NCI-H1436 treated with DMSO at 0.1 percent for 48 hours (cell line): ENCODE measurements at places on chromosomes 13 and 19.

DNA sequence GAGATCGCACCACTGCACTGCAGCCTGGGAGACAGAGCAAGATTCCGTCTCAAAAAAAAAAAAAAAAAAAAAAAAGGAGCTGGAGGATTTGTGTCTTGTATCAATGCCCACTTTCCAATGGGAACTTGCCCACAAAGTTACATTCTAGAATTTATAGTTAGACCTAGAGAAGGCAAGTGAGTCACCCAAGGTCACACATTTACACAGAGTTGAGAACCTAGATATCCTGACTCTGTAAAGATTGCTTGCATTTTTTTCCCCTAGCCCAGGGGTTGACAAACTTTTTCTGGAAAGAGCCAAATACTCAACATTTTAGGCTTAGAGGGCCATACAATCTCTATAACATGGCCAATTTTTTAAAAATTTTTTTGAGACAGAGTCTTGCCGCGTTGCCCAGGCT lies 7.7 kb upstream of the BRD4 start:
- DNase-seq = no peak

GRCh38 chr13:85230691-85231093 lies 568.5 kb downstream of the SLITRK6 start:
- no peak for DNase-seq

- DNase-seq = no peak
These were observed 20.8 kb downstream of the ZNF283 start for GRCh38 chr19:43847884-43848283.

DNA sequence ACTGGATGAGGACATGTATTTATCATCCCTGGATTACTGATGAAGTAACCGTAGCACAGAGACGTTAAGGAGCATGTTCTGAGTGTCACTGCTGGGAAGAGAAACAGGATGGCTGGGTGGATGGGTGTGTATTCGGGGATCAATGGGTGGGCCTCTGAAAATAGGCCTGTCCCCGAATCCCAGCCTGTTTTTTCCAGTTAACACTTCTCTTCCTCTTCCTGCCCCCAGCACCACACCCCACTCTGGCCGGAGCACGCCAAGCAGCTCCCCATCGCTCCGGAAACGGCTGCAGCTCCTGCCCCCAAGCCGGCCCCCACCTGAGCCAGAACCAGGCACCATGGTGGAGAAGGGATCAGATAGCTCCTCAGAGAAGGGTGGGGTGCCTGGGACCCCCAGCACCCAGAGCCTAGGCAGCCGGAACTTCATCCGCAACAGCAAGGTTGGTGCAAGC lies 8.8 kb downstream of the GRAMD1A start:
- DNase-seq = no peak

DNA sequence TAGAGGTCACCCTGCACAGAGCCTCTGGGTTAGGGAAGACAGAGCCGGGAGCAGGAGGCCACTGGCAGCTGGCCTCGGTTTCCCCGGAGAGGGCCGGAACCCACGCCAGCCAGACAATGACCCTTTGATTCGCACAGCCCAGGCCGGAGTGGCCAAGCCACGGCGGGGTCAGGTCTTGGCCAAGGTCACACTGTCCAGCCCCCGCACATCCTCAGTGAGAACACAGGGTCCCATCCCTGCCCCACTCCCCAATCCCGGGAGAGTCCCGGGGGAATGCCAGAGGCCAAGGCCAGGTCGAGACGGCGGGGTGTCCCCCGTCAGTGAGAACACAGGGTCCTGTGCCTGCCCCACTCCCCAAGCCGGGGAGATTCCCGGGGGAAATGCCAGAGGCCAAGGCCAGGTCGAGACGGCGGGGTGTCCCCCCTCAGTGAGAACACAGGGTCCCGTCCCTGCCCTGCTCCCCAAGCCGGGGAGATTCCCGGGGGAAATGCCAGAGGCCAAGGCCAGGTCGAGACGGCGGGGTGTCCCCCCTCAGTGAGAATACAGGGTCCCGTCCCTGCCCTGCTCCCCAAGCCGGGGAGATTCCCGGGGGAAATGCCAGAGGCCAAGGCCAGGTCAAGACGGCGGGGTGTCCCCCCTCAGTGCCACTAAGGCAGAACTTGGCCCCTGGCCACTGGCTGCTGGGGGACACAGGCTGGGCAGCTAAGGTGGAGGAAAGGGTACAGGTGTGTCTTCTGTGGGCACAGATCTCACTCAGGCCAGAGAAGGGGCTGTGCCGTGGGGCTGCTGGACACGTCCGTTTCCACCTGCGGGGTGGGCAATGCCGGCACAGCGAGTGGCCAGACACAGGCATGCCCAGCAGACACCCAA lies 1.7 kb upstream of the FSTL3 start:
- no peak for DNase-seq

GRCh38 chr19:28456708-28457320 lies 756.1 kb downstream of the UQCRFS1 start:
- DNase-seq = no peak

DNA sequence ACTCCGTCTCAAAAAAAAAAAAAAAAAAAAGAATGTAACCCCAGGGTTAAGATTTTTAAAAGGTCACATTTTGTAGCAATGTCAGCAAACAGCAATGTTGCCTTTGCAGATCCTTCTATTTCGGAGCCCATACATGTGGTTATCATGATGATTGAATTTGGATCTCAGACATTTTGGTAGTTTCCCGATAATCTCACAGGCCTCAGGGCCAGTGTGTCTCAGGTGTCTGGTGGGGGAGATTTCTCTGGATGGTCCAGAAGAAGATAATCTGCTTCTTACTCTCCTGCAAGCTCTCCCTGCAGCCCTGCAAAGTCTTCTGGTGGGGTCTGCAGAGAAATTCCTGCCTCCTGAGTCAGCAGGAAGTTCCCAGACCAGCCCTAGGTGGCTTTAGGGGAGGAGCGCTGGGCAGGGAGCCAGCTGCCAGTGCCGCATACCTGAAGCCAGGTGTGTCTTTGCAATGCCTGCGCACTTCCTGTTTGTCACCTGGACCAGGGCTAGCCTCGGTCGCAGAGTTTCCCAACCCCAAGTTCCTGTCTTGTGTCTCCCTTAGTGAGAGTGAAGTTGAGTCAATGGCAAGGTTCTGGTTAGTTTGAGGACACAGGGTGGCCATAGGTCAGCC lies 1.4 kb downstream of the SH2D3A start:
- DNase-seq = no peak

DNA sequence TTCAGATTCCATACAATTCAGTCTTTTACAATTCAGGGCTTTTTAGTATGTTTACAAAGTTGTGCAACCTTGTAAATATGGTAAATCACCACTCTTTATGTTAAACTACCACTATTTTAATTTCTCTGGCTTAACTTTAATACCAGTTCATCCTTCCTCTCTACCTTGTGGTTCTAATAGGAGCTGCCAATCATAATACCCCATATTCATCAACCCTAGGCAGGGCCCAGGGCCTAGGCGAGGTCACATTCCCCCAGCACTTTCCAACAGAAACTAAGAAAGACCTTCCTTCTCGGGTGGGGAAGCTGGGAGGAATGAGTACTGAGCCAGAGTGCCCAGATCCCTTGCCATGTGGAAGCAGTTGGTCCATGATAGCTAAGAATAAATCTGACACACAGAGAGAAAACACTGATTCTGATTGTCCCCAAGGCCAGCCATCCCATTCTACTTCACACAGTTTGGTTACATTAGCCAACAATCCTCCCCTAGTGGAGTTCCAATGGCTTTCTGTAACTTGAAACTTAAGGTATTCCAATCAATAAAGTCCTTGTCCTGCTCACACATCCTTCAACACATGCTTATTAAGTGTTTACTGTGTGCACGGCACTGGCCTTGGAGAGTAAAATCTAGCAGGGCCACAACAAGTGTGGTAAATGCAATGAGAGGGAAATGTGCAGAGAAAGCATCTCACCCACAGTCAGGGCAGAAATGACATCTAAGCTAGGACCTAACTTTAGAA lies 76.8 kb downstream of the NUFIP1 start:
- no peak for DNase-seq

GRCh38 chr13:83941701-83942335 lies 59.5 kb upstream of the SLITRK1 start:
- DNase-seq = no peak

DNA sequence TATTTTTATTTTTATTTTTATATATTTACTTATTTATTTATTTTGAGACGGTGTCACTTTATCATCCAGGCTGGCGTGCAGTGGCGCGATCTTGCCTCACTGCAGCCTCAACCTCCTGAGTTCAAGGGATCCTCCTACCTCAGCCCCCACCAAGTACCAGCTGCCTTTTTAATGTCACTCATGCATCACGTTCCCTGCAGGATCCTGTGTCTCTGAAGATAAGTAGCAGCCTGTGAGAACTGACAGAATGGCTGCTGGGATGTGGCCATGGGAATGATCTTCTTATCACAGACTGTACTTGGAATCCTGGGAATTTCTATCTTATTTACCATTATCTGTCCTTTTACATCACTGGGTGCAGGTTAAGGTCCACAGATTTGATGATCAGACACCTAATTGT lies 9.2 kb upstream of the ZNF761 start:
- no peak for DNase-seq

- DNase-seq = no peak
These were observed 350.1 kb downstream of the PCDH9 start for GRCh38 chr13:66879988-66880387.

GRCh38 chr13:36815062-36815461 lies 4.0 kb upstream of the RFXAP start:
- no peak for DNase-seq

GRCh38 chr13:59492030-59492636 lies 671.6 kb downstream of the DIAPH3 start:
- DNase-seq = no peak

- no peak for DNase-seq
These were observed 139.9 kb downstream of the ZAR1L start for GRCh38 chr13:32175307-32175706.

- DNase-seq = no peak
These were observed 361.2 kb downstream of the SUCLA2 start for GRCh38 chr13:47639738-47640447.

DNA sequence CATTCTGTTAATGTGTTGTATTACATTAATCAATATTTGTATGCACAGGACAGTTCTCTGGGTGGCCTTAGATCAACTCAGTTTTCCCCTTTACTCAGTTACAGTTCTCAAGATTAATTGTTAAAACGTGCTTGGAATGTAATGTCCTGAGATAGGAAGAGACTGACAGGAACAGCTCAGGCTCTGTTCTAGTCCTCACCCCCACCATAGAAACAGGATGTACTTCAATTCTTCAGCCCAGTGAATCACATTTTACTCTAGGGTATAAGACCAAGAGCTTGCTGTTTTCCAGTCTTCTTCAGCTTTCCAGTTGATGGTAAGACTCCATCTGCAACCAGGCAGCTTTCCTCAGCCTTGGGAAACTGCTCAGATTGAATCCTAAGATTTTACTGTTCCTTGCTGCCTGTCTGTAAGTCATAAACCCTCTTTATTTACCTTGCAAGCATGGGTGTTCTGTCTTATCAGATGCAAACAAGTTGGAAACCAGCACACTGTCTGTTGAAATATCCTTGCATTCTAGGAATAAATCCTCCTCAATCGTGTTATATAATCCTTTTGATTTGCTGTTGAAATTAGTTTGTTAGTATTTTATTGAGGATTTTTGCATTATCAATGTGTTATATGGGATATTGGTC lies 836.9 kb upstream of the PCDH9 start:
- DNase-seq = no peak

- no peak for DNase-seq
These were observed 139.4 kb downstream of the LHFPL6 start for GRCh38 chr13:39463611-39464010.

GRCh38 chr13:102152790-102153189 lies 249.1 kb downstream of the FGF14 start:
- no peak for DNase-seq

GRCh38 chr19:3808420-3809143 lies 22.4 kb upstream of the MATK start:
- no peak for DNase-seq

DNA sequence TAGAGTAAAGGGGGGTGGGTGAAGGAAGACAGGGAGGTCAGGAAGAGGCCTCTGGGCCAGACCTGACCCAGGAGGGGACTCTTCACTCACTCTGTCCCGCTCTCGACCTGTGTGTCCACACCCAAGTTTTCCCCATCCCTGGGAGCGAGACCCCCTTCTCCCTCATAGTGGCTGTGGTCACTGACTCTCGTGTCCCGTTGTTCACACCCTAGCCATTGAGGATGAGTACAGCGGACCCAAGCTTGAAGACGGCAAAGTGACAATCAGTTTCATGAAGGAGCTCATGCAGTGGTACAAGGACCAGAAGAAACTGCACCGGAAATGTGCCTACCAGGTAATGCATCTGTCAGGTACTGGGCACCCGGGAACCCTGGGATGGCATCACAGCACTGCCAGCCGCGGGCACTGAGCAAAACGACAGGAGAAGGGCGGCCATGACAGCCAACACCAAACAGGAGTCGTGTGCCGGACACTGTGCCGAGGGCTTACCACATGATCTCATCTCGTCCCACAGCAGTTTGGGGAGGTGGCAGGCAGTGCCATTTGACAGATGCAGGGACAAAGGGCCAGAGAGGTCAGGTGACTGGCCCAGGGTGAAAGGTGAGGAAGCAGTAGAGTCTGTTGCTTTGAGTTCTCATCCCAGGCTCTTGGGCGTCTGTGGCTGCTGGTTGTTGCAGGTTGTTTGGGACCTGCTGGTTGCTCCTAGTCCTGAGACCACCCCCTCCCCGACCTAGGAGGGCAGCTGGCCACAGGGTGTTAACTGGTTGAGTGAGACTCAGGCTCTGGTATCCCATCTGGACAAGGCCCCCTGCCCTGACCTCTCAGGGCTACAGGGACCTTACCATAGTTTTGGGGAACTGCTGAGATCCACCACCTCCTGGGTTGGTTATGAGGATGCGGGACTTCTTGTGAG lies 29.6 kb downstream of the PPP5C start:
- DNase-seq = no peak

DNA sequence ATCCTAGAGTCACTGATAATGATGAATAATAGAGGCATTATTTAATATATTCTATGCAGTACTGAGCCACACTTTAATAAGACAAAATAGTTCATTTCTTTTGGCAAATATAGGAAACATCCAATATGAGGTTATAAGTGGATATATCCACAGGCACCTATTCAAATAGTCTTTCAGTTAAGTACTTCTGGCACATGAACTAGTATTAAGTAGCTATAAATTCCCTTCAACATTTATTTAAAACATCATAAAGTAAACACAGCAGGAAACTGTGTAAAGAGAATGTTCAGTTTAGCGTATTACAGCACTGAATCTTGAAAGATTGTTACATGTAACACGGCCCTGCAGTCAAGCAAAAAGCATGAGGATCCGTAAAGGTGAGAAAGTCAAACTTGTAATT lies 463.3 kb upstream of the KLF12 start:
- DNase-seq = no peak

GRCh38 chr13:112928972-112929782 lies 39.8 kb upstream of the MCF2L start:
- no peak for DNase-seq
